Activated CD4-positive, alpha-beta memory T cell treated with anti-CD3 and anti-CD28 coated beads for 36 hours (primary cell): ENCODE measurements at places on chromosomes 16 and 17. TPM values are rescaled to one million over a fixed set of nuclear protein-coding genes. Genes with fewer than 3 reads are reported as not detected.

GRCh38 chr16:49453021-49453420 lies 79.4 kb downstream of the C16orf78 start:
- DNase-seq = no peak

GRCh38 chr16:88656291-88656980 lies 5.6 kb upstream of the CYBA start:
- no peak for DNase-seq

DNA sequence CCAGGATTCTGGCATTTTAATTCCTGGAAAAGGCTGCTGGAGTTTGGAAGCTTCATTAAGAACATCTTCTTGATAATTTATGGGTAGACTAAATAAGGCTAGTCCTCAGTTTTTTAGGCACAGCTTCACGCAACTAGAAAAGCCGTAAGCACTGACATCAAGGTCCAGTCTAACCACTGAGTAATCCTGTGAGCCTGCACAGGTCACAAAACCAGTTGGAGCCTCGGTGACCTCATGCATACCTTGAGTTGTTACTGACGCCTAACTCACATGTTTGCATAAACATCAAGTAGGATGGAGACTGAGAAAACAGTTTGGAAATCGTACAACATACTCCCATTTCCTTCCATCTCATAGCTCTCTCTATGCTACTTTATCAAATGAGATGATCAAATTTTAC lies 63.8 kb upstream of the RCVRN start:
- DNase-seq = no peak

RGS11 gene
- not detected for total RNA-seq

SYNGR3 gene
- total RNA-seq = 11.9 TPM

RAB26 gene
- total RNA-seq = 0.33 TPM

MSLN gene
- not detected for total RNA-seq

TSNAXIP1 gene
- 0.81 TPM for total RNA-seq
